ENCODE measurements at places on chromosomes 4 and X. TPM values are rescaled to one million over a fixed set of nuclear protein-coding genes. Genes with fewer than 3 reads are reported as not detected.

DNA sequence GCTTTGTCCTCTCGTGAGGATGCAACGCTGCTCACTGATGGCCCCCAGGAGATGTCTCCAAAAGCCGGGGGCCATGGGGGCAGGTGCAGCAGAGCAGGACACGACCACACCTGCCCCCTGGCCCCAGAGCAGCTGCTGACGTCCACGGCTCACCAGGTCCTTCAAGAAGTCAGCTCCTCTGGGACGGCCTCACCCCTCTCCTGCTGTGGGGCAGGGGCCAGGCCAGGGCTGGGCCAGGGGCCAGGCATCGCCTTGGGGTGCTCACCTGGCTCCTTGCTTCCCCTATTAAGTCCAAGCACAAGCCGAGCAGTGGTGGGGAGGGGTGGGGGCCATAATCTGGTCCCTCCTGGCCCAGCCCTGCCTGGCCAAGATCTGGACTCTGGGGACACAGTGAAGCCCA lies 28.6 kb upstream of the MXD4 start:
- DNase-seq = no peak

- DNase-seq = no peak
Measured at GRCh38 chr4:149973181-149973580, 105.1 kb upstream of the DCLK2 start.

Gene CLNK
- not detected for total RNA-seq

Gene APLN
- total RNA-seq = 0.06 TPM

Gene CTSO
- total RNA-seq = 17.0 TPM

- DNase-seq = no peak
Measured at GRCh38 chr4:130147641-130148040, 1051.7 kb downstream of the C4orf33 start.

Gene FOXP3
- total RNA-seq = not detected

DNA sequence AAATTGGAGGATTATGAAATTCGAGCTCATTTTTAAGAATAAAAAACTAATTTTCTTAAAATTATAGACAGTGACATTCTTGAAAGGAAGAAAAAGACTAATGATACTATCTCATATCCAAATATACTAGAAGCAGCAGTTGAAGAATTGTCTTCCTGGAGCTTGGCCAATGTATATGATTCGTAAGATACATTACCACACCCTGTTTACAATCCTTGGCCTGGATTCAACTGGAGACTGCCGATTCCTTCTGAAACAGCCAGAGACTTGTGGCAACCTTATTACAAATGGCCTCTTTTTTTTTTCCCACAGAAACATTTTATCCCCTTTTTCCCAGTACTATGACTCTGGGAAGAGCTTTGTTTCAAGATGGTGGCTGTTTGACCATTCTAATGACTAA lies 571.2 kb upstream of the FAT1 start:
- DNase-seq = no peak

DNA sequence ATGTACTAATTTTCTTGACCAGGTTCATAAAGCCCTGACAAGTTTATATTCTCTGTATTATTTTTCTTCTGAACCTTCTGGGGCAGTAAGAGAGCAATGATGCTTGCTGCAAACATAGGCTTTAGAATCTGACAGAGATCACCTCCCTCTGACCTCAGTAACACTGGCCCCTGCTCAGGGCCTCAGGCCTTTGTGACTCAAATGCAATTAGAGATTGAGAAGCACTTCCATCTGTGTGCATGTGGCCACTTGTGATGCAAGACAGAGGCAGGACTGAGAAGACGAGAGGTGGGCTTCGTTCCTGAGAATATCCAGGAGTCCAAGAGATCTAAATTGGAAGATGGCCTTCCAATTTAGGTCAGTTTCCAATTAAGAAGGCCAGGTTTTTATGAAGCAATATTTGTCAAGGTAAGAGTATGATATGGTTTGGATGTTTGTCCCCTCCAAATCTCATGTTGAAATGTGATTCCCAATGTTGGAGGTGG lies 82.8 kb upstream of the VEGFC start:
- no peak for DNase-seq

Gene WDR45
- total RNA-seq = 34.1 TPM

- no peak for DNase-seq
Measured at GRCh38 chr4:23070848-23071570, 378.3 kb downstream of the GBA3 start.

Gene IL1RAPL1
- 0.17 TPM for total RNA-seq

Gene GPRASP2
- total RNA-seq = 27.3 TPM

GRCh38 chr4:52234561-52235440 lies 183.7 kb downstream of the SPATA18 start:
- peak; percentile 15 for DNase-seq

DNA sequence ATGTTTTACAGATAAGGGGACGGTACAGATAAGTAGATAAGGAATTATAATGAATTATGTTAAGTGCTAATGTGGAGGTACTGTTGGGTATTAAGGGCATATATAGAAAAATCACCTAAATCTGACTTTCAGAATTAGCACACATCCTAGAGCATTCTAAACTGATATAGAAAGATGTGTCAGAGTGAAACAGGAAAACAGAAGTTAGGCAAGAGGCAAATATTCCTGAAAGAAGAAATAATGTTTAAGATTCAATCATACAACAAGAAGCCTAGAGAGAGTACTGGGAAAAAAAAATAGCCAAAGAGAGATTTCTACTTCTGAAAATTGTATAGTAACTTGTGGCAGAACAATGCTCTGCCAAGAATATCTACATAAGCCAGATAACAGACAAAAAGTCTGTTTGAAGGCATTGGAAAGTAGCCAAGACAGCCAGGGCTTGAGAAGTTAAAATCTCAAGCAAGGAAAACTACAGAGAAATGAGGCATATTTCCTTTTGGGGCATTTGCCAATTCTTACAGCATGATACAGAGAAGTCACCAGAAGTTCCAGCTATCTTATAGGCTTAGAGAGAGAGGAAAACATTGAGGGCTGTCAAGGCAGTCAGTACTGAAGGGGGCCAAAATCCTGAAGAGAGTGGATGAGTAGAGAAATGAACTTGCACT lies 646.0 kb downstream of the RPA4 start:
- no peak for DNase-seq

Gene SPOCK3
- 1.7 TPM for total RNA-seq

Gene NOA1
- 11.9 TPM for total RNA-seq

- DNase-seq = no peak
Measured at GRCh38 chrX:104803219-104803618, 237.2 kb downstream of the IL1RAPL2 start.

DNA sequence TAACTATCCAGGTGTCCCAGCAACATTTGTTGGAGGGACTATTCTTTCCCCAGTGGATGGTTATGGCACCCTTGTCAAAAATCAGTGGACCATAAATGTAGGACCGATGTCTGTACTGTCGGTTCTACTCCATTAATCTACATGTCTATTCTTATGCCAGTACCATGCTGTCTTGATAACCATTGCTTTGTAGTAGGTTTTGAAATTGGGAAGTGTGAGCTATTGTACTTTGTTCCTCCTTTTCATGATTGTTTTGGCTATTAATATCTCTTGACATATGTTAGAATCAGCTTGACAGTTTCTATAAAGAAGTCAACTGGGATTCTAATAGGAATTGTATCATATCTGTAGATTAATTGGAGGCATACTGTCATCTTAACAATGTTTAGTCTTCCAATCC lies 112.7 kb downstream of the HNRNPD start:
- DNase-seq = no peak

Gene RBMXL3
- total RNA-seq = not detected

DNA sequence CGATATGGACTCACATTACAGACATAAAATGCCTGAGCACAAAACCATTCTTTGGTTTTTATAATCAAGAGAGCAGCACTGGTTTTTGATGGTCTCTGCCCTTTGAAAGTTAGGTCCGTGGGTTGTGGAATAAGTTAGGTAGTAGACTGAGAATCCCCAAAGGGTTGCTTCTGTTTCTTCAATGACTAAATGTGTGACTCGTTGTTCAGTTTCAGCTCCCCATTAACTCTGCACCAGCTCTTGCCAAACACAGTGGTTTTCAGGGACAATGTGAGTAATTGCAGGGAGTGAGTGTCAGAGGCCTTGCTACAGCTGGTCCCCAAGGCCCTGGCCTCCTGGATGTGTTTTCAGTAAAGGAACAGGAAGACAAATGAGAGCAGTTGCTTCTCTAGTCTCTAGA lies 24.8 kb downstream of the SMIM20 start:
- no peak for DNase-seq

Gene FLNA
- total RNA-seq = 1,164 TPM

GRCh38 chrX:51155157-51155556 lies 177.5 kb upstream of the NUDT10 start:
- DNase-seq = no peak

DNA sequence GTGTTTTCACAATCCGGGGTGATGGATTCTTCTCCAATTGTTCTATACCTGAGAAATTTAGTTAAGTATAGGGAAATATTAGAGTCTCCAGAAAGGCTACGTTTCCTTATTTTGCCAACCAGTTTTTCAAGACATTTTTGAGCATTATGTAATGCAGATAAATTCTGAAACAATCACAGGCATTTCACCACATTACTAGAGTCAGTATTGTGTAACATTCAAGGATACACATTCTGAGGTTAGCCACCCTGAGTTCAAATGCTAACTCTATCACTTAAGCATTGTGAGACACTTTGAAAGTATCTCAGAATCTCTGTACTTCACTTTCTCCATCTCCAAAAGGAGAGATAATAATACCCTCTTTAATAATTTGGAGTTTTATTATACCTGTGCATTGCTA lies 10.6 kb downstream of the SULT1B1 start:
- no peak for DNase-seq

- no peak for DNase-seq
Measured at GRCh38 chr4:117210551-117210950, 125.2 kb upstream of the TRAM1L1 start.

DNA sequence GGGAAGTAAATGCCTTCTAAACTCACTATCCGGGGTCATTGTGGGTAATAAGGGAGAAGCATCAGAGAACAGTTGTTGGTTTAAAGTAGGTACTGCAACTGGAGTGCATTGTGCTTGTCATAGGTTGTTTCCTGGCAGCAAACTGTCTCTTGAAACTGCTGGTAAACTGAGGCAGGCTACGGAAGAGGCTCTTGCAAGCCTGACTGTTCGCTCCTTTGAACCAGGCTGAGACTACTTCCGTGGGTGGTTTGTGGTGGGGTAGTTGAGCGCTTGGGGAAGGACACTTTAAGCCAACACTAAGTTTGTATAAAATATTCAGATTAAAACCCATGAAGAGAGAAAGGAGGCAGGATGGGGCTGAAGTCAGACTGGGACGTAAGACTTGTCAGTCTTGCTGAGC lies 45.2 kb upstream of the WDR1 start:
- no peak for DNase-seq

Gene PNMA6A
- total RNA-seq = 11.8 TPM

DNA sequence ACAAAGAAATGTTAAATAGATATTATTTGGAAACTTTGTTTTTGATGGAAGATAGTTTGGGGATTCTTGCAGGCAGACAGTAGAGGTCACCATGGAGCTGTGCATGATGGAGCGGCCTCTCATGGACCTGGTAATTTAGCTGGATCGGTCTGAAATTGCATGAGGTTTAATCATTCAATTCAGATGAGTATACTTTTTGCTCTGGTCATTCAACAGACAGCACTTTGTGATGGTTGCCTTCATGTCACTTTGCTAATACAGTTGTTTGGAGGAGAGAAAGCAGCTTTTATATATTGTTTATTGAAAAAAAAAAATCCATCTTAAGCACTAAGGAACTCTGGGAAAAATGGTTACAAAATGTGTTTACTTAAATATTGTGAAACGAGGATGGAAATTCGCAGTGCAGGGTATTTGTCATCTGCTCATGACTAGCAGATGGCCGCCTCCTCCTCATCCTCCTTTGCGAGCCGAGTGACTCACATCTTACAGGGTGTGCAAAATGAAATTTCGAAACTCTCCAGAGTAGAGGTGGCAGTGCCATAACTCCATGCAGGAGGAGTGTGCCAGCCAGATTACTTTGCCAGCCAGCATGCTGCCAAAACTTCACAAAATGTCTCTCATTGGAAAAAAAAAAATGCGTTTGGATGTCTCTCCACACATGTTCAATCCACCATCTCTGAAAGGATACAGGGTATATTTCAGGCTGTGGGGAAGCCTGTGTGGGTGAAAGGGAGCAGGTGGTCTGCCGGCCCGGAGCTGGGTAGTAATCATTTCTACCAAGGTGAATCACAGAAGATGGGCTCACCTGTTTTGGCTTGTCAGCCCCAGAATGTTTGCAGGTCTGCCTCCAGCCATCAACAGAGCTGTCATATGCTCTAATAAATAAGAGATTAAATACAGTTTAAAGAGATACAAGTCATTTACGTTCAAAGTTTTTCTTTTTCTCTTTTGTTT lies 314.9 kb upstream of the DIPK2B start:
- peak; percentile 80 for DNase-seq

GRCh38 chrX:151488677-151489076 lies 74.8 kb upstream of the PASD1 start:
- peak; percentile 3 for DNase-seq

Gene FAAH2
- 51.1 TPM for total RNA-seq

Gene SPANXB1
- total RNA-seq = not detected

DNA sequence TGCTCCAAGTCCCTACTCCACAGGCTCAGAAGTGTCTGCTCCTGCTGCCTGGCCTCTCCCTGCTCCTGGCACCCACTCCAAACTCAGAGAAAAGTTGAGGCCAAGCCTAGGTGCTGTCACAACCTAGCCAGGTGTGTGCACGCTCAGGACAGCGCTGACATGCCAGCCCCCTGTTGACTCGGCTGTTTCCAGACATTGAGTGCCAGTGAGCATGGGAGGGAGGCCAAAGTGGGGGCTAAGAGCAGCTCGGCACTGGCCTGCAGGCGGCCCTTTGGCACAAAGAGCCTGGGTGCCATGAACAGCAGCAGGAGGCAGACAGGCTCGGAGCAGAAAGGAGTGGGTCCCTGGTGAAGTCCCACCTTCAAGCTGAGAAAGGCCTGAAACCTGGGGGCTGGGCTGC lies 79.6 kb upstream of the DDX60 start:
- DNase-seq = no peak

- DNase-seq = no peak
Measured at GRCh38 chr4:47816748-47817147, 21.1 kb downstream of the CORIN start.

GRCh38 chr4:163762741-163763140 lies 268.3 kb downstream of the TMA16 start:
- no peak for DNase-seq

DNA sequence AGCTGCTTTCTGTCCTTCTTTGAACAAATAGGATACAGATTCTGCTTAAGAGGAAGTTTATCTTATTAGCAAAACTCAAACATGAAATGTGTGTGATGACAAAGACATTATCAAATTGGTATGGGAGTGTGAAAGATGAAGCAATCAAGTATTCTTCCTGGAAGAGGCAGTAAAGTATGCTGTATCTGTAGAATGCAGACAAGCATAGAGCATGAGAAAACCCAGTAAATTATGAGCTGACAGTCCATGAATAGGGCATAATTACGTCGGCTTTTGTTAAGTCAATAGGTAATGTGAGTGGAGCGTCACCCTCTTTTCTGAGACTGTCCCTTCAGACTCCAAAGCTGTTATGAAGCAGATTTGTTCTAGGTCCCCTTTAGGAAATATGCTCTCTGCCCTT lies 458.6 kb upstream of the NWD2 start:
- DNase-seq = no peak

- DNase-seq = no peak
Measured at GRCh38 chr4:115234405-115235093, 121.1 kb upstream of the NDST4 start.
